ENCODE measurements at places on chromosomes 4 and X. TPM values are rescaled to one million over a fixed set of nuclear protein-coding genes. Genes with fewer than 3 reads are reported as not detected.

CFAP299 gene
- 1.5 TPM for polyA plus RNA-seq

CENPVL1 gene
- polyA plus RNA-seq, result 0.36 TPM

IL13RA2 gene
- polyA plus RNA-seq, result 1.7 TPM

GAGE12F gene
- polyA plus RNA-seq, result not detected

SHOX gene
- 0.08 TPM for polyA plus RNA-seq

ARSJ gene
- 13.9 TPM for polyA plus RNA-seq

PDE5A gene
- polyA plus RNA-seq, result 40.5 TPM

UCP1 gene
- 0.42 TPM for polyA plus RNA-seq

BTK gene
- 2.6 TPM for polyA plus RNA-seq

STOX2 gene
- 11.4 TPM for polyA plus RNA-seq

NR3C2 gene
- polyA plus RNA-seq, result 19.1 TPM

TBX22 gene
- 2.3 TPM for polyA plus RNA-seq

ADH7 gene
- not detected for polyA plus RNA-seq

TLL1 gene
- polyA plus RNA-seq, result 2.4 TPM

KCND1 gene
- polyA plus RNA-seq, result 2.7 TPM

ZXDA gene
- 5.9 TPM for polyA plus RNA-seq

PABPC1L2B gene
- polyA plus RNA-seq, result not detected

PGAM4 gene
- not detected for polyA plus RNA-seq

LINC00632 gene
- 3.5 TPM for polyA plus RNA-seq

CENPU gene
- 31.3 TPM for polyA plus RNA-seq

KIAA1210 gene
- polyA plus RNA-seq, result 2.2 TPM
